Tibial nerve (tissue), 4 donors: ENCODE measurements at places on chromosomes 1 and 21. TPM values are rescaled to one million over a fixed set of nuclear protein-coding genes. Genes with fewer than 3 reads are reported as not detected.

GRCh38 chr1:161111117-161111516, 6.7 kb downstream of the PFDN2 start:
- no peak for DNase-seq

- DNase-seq = no peak
Measured at GRCh38 chr21:33113131-33113530, 43.2 kb downstream of the OLIG1 start.

GRCh38 chr1:45971335-45971734, 161.1 kb downstream of the PIK3R3 start:
- DNase-seq = no peak

DNA sequence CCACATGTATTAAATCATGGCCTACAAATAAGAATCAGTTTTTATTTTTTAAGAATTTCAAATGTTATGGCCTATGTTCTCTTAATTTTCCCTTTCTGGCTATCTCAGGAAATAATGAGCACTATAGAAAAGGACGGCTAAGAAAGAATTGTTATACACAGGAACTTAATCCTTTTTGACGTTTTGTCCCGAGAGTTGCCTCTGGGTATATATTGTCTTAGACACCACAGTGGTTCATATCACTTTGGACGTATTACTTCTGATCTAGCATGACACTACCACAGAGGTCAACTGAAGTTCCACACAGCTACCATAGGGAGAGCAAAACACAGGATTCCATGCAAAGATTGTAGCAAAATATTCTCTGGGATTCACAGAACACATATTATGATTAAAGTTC, 307.6 kb downstream of the VAV3 start:
- no peak for DNase-seq

DNA sequence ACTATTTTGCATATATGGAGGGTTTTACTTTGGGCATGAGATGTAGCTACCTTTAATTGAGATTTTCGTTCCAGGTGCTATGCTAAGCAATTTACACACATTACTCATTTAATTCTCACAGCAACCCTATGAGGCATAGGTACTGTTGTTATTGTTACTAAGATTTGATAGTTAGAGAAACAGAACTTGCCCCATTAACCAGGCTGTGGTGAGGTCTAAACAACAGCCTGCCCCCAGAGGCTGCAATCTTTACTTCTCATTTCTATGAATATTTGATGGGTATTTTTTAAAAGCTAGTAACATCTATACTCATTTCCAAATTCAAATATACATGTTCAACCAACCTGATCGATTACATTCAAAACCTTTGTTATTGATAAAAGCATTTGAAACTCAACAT, 155.6 kb downstream of the GALNT2 start:
- DNase-seq = no peak

GRCh38 chr21:36203603-36203889, 46.9 kb downstream of the DOP1B start:
- no peak for DNase-seq

DNA sequence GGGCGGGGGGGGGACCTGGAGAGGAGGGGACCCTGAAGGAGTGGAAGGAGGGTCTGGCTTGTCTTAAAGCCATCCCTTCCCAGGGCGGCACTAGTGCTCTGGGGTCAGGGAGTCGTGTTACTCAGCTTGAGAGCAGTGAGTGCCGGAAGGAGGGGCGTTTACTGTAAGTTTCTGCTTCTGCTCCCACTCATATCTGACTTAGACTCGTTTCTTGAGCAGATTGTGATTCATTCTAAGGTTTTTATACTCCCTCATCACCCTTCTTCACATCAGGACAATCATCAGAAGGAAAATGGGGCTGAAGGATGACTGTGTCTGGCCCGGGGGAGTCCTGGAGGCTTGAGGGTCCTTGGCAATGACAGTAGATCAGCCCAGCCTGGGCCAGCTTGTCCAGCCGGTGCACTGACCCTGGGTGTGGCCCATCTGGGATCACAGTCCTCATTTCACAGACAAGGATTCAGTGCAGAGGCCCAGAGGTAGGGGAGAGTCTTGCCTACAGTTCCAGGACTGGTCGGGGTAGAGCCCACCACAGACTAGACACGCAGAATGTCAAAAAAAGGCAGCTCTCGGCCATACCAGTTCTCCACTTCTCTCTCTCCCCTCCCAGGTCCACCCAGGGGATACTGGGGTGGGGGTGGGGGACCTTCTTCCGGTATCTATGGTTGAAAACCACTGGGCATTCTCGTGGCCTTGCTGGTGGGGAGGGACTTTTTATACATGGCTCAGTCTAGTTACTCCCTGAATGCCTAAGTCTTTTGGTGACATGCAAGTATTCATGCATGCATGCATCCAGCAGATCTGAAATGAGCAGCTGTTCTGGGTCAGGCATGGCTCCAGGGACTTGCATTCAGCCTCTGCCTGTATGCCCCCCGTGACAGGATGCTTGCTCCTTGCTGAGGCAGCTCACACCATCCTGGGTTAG, 5.1 kb downstream of the TNFRSF8 start:
- no peak for DNase-seq

LORICRIN gene
- total RNA-seq = not detected

ATP6V1G3 gene
- total RNA-seq = not detected

LAPTM5 gene
- 21.1 TPM for total RNA-seq
